ENCODE measurements at places on chromosomes 6 and 20. TPM values are rescaled to one million over a fixed set of nuclear protein-coding genes. Genes with fewer than 3 reads are reported as not detected.

The LMBRD1 gene
- total RNA-seq = 39.0 TPM

DNA sequence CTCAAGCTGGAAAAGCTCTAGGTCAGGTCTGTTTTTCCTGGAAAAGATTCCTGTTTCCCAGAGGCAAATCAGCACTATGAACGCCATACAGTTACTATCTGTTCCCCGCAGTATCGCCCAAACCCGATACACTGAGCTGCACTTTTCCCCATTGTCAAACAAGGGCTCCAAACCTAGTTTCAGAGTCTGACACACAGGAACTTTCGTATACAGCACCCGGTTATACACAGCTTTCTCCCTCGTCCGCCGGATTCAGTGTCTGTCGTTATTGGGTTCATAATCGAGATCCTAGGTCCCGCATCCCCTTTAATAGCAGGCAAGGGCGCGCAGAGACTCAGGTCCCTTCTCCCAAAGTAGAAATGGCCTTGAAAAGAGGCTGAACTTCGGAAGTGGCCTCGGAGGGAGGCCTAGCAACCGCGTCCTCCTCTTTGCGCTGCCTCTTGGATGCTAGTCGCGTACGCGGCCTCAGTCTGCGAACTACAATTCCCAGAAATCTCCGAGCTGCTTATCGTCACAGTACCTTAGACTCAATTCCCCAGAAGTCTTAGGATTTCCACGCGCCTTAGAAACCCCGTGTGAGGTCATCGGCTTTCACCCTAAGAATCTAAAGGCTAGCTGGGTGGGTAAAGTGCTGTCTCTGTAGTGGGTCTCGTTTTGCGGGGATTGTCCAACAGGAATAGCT lies 34.2 kb downstream of the ZNF391 start:
- H3K4me1 ChIP-seq = no peaks in the 10 kb centered on the region
- H3K27me3 ChIP-seq = no peaks in the 10 kb centered on the region
- no peak overlapping the region for H3K27ac ChIP-seq
- DNase-seq = no peak

The AP5S1 gene
- total RNA-seq = 10.8 TPM

The E2F1 gene
- total RNA-seq = 1.4 TPM

DNA sequence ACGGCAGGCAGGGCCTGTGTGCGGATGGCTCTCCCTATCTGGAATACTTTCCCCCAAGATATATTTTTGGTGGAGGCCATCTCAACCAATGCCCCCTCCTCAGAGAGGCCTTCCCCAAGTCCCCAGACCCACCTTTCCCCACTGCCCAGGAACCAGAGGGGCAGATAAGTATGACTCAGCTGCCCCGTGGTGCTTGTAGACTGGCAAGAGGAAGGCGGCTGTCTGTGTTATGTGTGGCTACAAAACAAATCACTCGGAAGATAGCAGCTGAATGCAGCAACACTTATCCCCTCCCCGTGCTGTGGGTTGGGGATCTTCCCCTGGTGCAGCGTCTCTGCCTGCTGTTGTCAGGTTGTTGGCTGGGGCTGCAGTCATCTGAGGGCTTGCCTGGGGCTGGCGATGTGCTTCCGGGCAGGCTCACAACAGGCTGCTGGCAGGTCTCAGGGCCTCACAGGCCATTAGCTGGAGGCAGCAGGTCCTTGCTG lies 7.1 kb downstream of the NPEPL1 start:
- peaks cover 3% of the 10 kb centered on the region for H3K36me3 ChIP-seq
- no peaks in the 10 kb centered on the region for H3K4me1 ChIP-seq
- no peaks in the 10 kb centered on the region for H3K27me3 ChIP-seq

The VSTM2L gene
- not detected for total RNA-seq

The RAET1L gene
- not detected for total RNA-seq

DNA sequence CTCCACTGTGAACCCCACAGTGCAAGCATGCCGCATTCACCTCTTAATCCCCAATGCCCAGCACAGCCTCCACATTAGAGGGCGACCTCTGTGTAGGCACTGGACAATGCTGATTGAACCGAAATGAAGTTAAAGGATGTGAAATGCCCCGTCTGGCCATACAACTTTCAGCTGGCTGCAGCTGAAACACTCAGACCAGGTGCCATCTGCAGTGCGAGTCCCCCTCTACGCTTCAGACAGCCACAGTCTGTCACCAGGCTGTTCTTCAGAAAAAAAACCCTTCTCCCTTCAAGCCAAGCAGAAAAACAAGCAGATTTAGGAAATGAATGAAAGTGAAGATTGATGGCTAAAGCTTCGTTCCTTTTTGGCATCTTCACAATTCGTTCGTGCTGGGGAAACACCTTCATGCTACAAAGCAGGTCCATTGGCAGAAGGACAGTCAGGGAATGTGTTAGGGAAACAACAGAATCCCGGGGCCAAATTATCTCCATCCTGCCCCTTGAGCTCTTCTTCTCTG lies 44.7 kb downstream of the TNFAIP3 start:
- no peak for DNase-seq
- no peaks in the 10 kb centered on the region for H3K4me1 ChIP-seq
- no peaks in the 10 kb centered on the region for H3K36me3 ChIP-seq
- H3K4me3 ChIP-seq = no peak overlapping the region
- H3K27ac ChIP-seq = no peak overlapping the region
- H3K27me3 ChIP-seq = no peaks in the 10 kb centered on the region

DNA sequence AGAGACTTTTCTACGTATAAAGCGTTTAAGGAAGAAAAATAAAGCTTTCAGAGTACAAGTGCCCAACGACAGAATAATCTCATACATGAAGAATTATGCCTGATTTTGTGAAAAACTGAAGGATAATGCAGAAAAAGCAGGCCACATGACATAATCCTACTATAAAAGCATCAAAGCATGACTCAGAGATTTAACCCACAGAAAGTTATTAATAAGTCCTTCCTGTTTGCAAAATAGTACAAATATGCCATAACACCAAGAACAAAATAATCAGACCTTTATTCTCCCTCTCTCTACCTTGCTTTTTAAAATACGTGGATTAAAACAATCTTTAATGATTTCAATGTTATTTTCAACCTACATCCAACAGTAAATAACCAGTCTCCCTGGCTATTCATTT lies 118.6 kb upstream of the BCLAF1 start:
- H3K27ac ChIP-seq = no peak overlapping the region
- no peaks in the 10 kb centered on the region for H3K27me3 ChIP-seq
- no peak for DNase-seq
- H3K36me3 ChIP-seq = no peaks in the 10 kb centered on the region

DNA sequence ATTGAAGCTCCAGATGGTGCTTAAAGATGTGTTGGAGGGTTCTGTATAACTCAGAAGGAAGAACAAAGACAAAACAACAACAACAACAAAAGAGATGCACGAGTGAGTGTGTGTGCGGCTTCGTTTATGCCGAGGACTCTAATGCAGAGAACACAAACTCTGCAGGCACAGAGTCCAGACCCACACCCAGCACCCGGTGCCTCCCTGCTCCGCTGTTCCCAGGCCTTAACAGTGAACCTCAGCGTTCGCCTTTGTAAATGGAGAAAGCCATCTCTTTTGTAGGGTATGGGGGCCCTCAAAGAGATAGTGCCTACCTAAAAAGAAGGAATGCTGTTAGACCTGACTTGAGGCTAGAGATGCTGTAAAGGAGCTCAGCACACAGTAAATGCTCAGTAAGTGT lies 243.3 kb downstream of the ERMARD start:
- no peaks in the 10 kb centered on the region for H3K27me3 ChIP-seq
- no peaks in the 10 kb centered on the region for H3K4me1 ChIP-seq
- DNase-seq = no peak
- H3K4me3 ChIP-seq = no peak overlapping the region

The HLA-A gene
- total RNA-seq = 1,767 TPM

The CBLN4 gene
- total RNA-seq = not detected

DNA sequence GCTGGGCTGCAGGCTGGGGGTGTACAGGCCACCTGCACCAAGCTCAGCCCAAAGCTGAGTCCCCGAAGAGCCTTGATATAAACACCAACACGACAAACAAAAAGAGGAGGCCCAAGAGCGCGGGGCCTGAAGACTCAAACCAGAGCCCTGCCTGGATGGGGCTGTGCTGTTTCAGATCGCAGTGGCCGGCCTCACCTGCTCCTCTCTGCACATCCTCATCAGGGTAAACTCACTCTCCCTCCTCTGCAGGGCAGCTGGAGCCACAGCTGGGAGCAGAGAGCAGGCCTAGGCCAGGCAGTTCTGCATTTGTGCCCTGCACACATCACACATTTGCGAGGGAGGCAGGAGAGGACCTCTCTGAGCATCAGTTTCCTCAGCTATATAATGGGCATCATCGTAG lies 3.7 kb upstream of the RBM38 start:
- no peak for DNase-seq
- peaks cover 11% of the 10 kb centered on the region for H3K36me3 ChIP-seq
- peaks cover 17% of the 10 kb centered on the region for H3K4me1 ChIP-seq
- H3K27ac ChIP-seq = no peak overlapping the region
- H3K27me3 ChIP-seq = no peaks in the 10 kb centered on the region

DNA sequence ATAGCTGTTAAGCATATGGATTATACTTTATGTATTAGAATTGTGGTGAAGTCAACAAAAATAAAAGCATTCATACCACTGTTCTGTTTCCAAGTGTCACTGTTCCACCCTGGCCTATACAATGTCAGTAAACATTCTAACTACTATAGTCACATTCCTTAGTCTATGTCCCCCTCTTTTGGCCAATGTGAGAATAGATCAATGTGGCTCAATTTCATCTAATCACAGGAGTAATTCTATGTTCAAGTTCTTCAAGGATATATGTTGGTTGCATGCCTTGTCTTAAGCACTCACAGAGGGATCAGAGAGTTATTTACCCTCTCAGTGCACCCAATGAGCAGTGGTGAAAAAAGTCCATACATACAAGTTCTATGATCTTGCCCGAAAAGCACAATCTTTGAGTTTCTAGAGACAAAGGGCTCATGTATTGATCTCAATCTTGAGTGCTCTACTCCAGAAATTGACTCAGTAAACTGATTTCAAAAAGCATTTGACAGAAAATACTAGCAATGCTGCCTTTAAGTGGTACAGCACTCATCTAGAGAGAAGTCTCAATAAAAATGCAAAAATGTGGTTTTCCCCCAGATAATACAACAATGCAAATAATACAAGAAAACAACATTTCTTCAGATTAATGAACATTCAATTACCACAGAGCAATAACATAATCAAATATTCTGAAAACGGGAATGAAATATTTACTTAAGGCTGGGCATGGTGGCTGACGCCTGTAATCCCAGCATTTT lies 16.5 kb downstream of the SMLR1 start:
- no peaks in the 10 kb centered on the region for H3K27me3 ChIP-seq
- H3K4me3 ChIP-seq = no peak overlapping the region
- no peak overlapping the region for H3K27ac ChIP-seq
- no peaks in the 10 kb centered on the region for H3K4me1 ChIP-seq
- DNase-seq = peak; percentile 32

DNA sequence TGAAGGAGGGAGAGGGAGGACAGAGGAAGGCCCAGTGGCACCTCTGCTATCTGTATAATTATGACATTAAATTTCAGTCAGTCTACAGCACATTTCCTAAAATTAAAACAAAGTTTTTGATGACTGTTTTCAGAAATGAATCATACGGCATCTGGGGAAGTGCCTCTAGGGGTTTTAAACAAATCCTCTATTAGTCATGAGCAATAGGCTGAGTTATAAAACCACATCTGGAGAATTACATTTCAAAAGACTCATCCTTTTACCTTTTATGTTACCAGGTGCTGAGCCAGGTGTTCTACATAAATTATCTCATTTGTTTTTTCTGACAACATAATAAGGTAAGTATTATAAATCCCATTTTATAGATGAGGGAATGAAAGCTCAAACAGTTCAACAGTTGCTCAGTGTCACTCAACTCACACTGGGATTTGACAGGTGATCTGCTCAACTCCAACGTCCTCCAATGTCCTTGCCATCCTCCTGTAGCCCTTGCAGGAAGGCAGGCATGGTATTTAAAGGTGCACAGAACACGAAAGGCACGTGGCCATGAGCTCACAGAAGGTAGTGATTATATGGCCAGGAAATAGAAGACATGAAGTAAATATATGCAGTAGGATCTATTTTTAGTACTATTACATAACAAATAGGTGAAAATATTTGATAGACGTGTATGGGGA lies 184.2 kb upstream of the MAN1A1 start:
- H3K4me3 ChIP-seq = no peak overlapping the region
- no peaks in the 10 kb centered on the region for H3K36me3 ChIP-seq
- H3K27me3 ChIP-seq = no peaks in the 10 kb centered on the region
- no peaks in the 10 kb centered on the region for H3K4me1 ChIP-seq

GRCh38 chr20:34473262-34473883 lies 42.8 kb upstream of the DYNLRB1 start:
- H3K4me3 ChIP-seq = no peak overlapping the region
- H3K27ac ChIP-seq = no peak overlapping the region
- DNase-seq = no peak
- no peaks in the 10 kb centered on the region for H3K27me3 ChIP-seq
- H3K4me1 ChIP-seq = no peaks in the 10 kb centered on the region

GRCh38 chr6:8057793-8058192 lies 6.4 kb downstream of the BLOC1S5 start:
- no peaks in the 10 kb centered on the region for H3K27me3 ChIP-seq
- H3K36me3 ChIP-seq = peaks cover 16% of the 10 kb centered on the region
- DNase-seq = no peak
- H3K27ac ChIP-seq = no peak overlapping the region
- H3K4me3 ChIP-seq = no peak overlapping the region

DNA sequence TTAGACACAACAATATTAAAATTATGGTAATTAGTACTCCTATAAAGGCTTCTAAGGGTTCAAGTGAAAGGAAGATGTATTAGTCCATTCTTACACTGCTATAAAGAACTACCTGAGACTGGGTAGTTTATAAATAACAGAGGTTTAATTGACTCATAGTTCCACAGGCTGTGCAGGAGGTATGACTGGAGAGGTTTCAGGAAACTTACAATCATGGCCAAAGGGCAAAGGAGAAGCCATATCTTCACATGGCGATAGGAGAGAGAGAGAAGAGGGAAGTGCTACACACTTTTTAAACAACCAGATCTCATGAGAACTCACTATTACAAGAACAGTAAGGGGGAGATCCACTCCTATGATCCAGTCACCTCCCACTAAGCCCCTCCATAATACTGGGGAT lies 52.9 kb downstream of the TINAG start:
- H3K4me3 ChIP-seq = no peak overlapping the region
- H3K27me3 ChIP-seq = no peaks in the 10 kb centered on the region
- no peaks in the 10 kb centered on the region for H3K36me3 ChIP-seq
- H3K4me1 ChIP-seq = no peaks in the 10 kb centered on the region
- H3K27ac ChIP-seq = no peak overlapping the region

Data from naive thymus-derived CD4-positive, alpha-beta T cell (primary cell).